GM12865 (cell line): ENCODE measurements at places on chromosomes 3 and 15.

GRCh38 chr3:195705081-195705991, 15.4 kb upstream of the MUC20 start:
- no peak for DNase-seq

GRCh38 chr15:39272901-39273300, 308.0 kb upstream of the THBS1 start:
- DNase-seq, result no peak

DNA sequence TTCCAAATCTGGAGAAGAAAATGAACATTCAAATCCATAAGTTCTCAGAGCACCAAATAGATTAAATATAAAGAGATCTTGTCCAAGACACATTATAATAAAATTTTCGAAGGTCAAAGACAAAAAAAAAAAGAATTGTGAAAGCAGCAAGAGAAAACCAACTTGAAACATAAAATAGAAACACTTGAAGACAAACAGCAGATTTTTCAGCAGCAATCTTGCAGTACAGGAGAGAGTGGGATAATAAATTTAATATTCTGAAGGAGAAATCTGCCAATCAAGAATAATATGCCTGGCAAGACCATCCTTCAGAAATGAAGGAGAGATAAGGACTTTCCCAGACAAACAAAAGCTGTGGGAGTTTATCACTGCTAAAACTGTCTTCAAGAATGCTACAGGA, 150.5 kb upstream of the COL8A1 start:
- DNase-seq, result no peak

DNA sequence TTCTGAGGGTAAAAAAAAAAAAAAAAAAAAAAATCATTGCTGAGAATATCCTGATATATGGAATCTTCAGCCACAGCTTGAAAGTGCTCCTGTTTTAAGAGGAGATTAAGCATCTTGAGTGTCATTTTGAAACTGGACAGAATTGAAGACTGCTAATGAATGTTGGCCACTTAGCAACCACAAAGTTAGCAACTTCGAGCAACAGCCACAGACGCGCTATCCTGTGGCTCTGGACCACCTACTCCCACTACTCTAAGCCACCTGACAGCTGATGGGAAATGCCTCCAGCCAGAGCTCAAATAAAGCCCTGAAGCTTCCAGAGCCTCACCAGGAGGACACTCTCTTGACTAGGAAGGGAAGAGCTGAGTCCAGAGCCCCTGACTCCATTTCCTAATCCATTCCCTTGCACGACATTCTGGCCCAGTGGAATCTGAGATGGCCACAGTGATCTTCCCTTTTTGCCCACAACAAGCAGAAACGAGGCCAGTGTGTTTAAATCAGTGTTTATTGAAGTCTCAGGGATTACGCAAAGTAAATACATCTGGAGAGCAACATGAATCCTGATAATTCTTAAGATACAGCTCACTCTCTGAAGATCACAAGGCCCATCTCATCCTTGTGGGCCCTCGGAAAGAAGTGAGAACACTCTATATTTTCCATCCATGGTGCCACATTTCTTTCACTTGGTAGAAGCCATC, 58.6 kb downstream of the TMEM212 start:
- DNase-seq, result no peak

DNA sequence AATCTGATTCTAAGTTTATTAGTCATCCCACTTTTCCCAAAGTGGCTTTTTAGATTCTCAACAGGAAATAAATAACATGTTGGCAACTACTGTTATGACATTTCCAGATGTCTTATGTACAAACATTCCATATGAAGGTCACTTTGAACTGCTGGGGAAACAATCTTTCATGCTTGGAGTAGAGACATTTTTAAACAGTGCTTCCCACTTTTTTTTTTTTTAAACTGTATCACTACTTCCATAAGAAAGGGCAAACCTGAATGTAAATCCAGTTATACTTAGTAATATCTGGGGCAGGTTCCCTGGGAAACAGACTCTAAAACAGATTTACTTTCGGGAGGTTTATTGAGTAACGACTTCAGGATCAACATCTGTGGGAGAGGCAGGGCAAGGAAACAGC, 473.8 kb downstream of the TAFA4 start:
- no peak for DNase-seq

GRCh38 chr15:39820050-39820602, 37.5 kb upstream of the FSIP1 start:
- DNase-seq, result no peak

DNA sequence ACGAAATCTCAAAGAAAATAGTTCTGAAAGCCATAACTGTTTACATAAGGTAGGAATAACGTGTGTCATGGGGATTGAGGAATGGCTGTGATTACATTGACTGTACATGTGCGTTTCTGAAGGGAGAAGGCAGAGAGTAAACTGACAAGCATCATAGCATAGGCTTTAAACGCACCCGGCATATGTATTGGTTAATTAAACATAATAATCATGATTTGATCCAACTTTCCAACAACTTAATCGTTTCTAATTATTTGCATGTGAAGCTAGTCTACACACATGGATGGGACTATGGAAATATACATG, 3.3 kb downstream of the TMEM108 start:
- DNase-seq, result no peak

- no peak for DNase-seq
Observed at GRCh38 chr15:57098896-57099295, 180.5 kb downstream of the TCF12 start.

DNA sequence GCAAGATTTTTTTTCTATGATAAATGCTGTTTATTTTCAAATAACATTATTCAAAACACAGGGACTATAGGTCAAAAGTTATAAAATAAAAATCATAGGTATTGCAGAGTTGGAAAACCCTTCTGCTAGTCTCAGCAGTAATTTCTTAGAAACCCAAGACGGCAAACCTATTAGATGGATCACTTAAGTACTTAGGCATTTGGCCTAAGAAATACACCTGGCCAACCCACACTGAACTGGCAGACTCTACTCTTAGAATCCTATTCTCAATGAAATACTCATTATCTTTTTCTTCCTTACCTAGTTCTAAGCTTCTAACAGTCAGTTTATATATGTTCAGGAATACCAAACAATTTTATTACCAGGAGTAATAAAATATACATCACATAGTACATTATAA, 30.5 kb upstream of the RIOX2 start:
- no peak for DNase-seq

- DNase-seq, result peak; percentile 77
Observed at GRCh38 chr3:119891944-119892721, 110.2 kb downstream of the NR1I2 start.

- DNase-seq, result no peak
Observed at GRCh38 chr3:162742159-162742717, 1245.6 kb downstream of the OTOL1 start.

GRCh38 chr3:11096266-11097139, 57.8 kb upstream of the HRH1 start:
- no peak for DNase-seq

DNA sequence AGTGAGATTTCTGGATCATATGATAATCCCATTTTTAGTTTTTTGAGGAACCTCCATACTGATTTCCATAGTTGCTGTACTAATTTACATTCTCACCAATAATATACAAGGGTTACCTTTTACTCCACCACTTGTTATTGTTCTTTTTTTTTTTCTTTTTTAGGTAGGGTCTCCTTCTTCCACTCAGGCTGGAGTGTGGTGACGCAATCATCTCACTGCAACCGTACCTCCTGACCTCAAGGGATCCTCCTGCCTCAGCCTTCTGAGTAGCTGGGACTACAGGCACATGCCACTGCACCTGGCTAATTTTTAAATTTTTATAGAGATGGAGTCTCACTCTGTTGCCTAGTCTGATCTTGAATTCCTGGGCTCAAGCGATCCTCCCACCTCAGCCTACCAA, 24.4 kb upstream of the CNOT10 start:
- no peak for DNase-seq

- no peak for DNase-seq
Observed at GRCh38 chr3:189496375-189497138, 134.6 kb upstream of the TP63 start.

DNA sequence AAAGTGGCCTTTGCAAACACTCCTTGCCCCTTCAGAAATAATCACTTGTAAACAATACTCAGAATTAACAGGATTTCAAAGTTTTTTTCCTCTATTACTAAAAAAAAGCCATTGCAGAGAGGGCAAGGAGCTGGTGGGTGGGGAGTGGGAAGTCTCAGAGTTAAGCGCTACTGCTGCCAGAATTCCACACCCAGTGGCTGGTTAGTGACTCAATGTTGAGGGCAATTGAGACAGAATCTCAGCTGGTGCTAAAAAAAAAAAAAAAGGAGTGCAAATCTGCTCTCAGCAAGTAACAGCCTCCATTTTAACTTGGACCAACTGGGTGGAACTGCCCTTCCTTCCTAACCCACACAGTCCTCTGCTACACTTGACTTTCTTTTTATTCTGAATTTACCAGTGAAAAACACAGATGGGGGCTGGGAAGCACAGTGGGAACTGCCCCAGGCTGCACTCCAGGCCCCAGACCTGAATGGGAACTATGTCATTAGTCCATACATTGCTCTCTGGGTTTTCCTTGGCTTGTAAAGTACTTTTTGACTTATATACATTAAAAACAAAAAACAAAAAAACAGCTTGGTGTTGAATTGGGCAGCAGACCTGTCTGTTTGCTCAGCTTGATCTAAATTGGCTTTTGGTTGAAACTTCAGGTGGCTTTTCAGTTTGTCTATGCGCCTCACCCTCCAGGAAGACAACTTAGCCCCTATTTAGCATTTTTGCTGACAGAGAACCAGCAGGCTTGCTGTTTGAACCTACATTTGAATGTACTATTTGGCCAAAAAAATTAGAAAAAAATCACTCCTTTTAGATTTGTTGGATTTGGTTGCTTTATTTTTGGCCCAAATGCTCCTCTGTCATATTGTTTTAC, 357.8 kb upstream of the TBL1XR1 start:
- no peak for DNase-seq

DNA sequence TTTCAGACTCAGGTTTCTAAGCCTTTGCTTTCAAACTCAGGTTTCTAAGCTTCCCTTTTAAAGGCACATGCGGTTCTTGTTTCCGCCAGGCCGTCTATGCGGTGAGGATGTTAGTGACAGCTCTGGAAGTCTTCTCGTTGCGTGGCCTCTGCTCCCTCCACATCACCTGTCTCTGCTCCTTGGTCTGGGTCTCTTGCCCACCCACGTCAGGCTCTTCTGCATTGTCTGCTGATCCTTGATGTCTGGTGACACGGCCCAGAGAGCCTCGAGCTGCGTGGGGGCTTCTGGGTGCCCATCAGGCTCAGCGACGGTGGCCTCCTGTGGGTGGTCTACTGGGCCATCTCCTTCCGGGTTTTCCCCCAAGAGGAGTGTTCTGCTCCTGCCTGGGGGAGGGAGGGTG, 30.5 kb downstream of the KLF13 start:
- peak; percentile 37 for DNase-seq

DNA sequence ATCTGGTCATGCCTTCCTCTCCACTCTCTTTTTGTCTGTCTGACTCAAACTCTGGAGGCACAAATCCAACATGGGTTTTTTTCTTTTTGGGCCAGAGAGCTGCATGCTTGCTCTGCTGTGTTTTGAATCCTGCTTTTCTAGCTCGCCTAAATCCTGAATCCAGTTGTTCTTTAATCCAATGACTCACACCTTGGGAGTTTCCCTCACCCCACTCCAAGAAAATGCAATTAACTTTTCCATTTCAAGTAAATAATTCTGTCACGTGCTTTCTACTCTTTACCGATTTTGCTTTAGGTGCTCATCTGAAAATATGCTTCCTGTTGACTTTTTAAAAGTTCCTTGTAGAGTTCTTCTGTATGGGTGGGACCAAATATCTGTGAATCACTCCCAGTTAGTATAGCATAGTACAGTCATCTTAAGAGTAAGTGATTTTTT, 47.6 kb downstream of the SLMAP start:
- DNase-seq, result no peak

GRCh38 chr3:52779837-52780585, 2.6 kb downstream of the ITIH1 start:
- no peak for DNase-seq

DNA sequence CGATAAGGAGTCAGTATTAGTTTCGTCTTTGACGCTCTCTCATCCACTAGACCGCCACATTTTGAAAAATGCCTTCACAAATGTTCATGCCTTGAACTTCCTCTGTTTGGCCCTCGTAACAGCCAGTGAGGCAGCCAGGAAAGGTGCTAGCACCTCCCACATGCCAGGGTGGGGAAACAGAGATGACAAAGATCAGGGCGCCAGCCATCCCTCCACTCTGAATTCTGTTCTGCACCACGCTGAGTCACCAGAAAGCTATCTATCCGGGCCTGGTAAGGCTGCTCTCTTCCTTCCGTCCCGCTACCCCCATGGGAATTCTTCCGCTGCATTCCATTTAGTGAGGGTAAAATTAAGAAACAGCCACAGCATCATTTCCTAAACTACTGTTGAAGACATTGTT, 31.3 kb upstream of the BCL2L10 start:
- no peak for DNase-seq

GRCh38 chr15:99086327-99086667, 18.6 kb upstream of the SYNM start:
- DNase-seq, result no peak

- no peak for DNase-seq
Observed at GRCh38 chr3:11610044-11610671, 33.6 kb downstream of the VGLL4 start.
